ENCODE measurements at places on chromosomes 4 and X. TPM values are rescaled to one million over a fixed set of nuclear protein-coding genes. Genes with fewer than 3 reads are reported as not detected.

- DNase-seq: no peak
- no peak overlapping the region for H3K4me3 ChIP-seq
Observed at GRCh38 chrX:80316526-80316925, 103.7 kb upstream of the TENT5D start.

GRCh38 chr4:47862297-47862696 is 24.4 kb upstream of the CORIN start:
- H3K4me1 ChIP-seq: peaks cover 2% of the 10 kb centered on the region
- peaks cover 18% of the 10 kb centered on the region for H3K36me3 ChIP-seq
- H3K27ac ChIP-seq: no peak overlapping the region
- no peaks in the 10 kb centered on the region for H3K27me3 ChIP-seq
- H3K4me3 ChIP-seq: no peak overlapping the region
- DNase-seq: no peak

GRCh38 chr4:15765910-15766697 is 12.0 kb upstream of the CD38 start:
- H3K4me3 ChIP-seq: no peak overlapping the region
- DNase-seq: peak; percentile 39
- peak overlapping the region; percentile 85 for H3K27ac ChIP-seq
- peaks cover 12% of the 10 kb centered on the region for H3K36me3 ChIP-seq
- no peaks in the 10 kb centered on the region for H3K27me3 ChIP-seq

The ASMT gene
- not detected for total RNA-seq

The BBS12 gene
- 1.2 TPM for total RNA-seq

The F8A3 gene
- total RNA-seq: 8.2 TPM

The PASD1 gene
- not detected for total RNA-seq

The OPRPN gene
- total RNA-seq: not detected

The SEL1L3 gene
- total RNA-seq: 27.1 TPM

GRCh38 chr4:43223820-43224219 is 331.3 kb downstream of the GRXCR1 start:
- H3K4me1 ChIP-seq: no peaks in the 10 kb centered on the region
- H3K27ac ChIP-seq: no peak overlapping the region
- no peaks in the 10 kb centered on the region for H3K36me3 ChIP-seq

The UXT gene
- total RNA-seq: 154 TPM

The LRP2BP gene
- 0.41 TPM for total RNA-seq

DNA sequence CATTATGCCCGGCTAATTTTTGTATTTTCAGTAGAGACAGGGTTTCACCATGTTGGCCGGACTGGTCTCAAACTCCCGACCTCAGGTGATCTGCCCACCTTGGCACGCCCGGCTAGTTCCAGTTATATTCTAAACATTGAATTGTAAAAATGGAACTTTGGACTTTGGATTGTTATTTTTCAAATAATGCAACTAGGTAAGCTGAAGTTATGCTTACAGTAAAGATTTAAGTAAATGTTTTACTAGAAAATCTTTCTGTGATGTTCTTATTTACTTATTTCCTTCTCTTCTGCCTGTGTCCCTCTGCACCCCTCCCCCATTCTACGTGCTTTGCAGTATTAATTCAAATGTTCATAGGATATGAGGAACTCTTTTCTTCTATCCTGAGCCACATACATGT is 26.1 kb downstream of the GK start:
- no peaks in the 10 kb centered on the region for H3K27me3 ChIP-seq
- DNase-seq: no peak
- no peak overlapping the region for H3K4me3 ChIP-seq
- peaks cover 24% of the 10 kb centered on the region for H3K36me3 ChIP-seq
- no peaks in the 10 kb centered on the region for H3K4me1 ChIP-seq

The YIPF6 gene
- 13.8 TPM for total RNA-seq

DNA sequence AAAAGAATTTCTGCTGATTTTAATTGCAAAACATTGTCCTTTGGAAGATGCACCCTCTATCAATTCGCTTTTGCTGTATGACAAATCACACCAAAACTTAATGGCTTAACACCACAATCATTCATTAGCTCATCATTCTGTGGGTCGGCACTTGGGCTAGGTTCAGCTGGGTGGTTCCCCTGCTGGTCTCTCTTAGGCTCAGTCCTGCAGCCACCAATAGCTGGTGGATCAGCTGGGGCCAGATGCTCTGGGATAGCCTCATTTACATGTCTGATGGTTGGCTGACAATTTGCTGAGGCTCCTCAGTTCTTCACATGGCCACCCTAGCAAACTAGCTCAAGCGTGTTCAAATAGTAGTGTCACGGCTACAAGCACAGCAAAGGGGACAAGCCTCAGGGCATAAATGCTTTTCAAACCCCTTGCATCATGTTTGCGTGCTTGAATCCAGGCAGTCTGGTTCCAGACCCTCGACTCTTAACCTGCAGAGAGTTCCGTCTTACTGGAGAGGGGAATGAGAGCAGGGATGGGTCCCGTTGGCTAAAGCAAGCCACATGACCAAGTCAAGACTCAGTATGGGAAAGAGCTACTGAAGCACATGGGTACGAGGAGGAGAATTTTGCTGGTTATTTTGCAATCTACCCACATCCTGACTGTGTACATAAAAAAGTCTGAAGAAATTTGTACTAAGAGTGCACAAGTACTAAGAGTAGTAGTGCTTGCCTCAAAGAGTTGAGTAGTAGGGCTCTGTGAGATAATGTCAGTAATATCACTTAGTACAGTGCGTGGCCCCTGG is 7.5 kb upstream of the ACSL1 start:
- no peaks in the 10 kb centered on the region for H3K4me1 ChIP-seq
- no peak overlapping the region for H3K27ac ChIP-seq
- H3K36me3 ChIP-seq: no peaks in the 10 kb centered on the region
- H3K27me3 ChIP-seq: no peaks in the 10 kb centered on the region
- no peak for DNase-seq

The GPRIN3 gene
- total RNA-seq: 9.4 TPM

DNA sequence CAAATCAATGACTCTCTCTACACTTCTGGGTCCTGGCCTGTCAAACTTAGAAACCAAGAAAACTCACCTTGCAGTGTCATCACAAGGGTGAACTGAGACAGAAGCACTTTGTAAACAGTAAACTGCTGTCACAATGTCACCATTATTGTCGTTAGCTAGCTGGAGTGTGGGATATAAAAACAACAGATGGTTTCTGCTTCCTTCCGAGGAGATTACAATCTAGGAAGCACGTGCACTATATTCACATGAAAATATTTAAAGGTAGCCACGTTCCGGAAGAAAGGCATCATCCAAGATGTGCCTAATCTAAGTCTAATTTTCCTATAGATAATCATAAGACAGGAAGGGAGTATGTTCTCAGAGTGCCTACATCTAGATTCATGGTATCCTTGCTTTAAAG is 64.7 kb upstream of the ACSL1 start:
- H3K27me3 ChIP-seq: peaks cover 3% of the 10 kb centered on the region
- no peaks in the 10 kb centered on the region for H3K36me3 ChIP-seq
- no peak overlapping the region for H3K4me3 ChIP-seq
- no peak overlapping the region for H3K27ac ChIP-seq
- DNase-seq: no peak
